ENCODE measurements at places on chromosomes 4 and X.

DNA sequence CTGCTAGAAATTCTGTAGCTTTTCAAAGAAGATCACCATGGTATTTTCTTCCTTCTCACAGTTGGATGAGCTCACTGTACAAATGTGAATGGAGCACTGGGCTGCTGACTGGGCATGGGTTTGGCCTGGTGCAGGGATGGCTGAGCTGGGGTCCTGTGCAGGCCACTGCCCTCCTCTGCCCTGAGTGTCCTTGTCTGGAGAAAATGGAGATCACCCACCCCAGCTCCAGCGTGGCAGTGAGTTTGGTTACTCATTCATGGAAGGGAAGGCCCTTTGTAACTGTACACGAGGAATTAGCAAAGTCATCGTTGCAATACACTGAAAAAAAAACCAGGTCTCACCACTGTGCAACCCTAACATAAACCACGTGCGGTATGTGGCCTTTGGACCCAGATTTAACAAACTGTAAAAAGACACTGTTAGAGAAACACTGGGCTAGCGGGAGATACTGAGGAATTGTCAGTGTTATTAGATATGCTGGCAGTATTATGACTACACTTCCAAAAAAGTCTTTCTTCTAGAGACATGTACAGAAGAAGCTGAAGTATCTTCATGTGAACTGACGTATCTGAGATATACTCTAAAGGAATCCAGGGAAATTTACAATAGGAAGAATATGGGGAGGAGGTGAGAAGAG is 16.1 kb upstream of the TBC1D14 start:
- DNase-seq, result peak; percentile 91

- DNase-seq, result no peak
These were observed 125.9 kb downstream of the CFAP299 start for GRCh38 chr4:80461412-80461811.

DNA sequence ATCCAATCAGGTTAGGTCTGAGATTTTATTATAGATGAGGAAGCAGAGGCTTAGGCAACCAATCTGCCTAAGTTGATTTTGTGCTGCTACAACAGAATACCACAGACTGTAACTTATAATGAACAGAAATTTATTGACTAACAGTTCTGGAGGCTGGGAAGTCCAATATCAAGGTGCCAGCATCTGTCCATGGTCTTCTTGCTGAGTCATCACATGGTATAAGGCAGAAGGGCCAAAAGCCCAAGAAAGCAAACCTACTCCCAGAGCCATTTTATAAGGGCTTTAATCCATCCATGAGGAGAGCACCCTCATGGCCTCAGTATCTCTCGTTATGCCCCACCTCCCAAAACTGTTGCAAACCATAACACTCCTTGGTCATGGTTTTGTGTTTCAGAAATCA is 55.8 kb downstream of the GPAT3 start:
- no peak for DNase-seq

DNA sequence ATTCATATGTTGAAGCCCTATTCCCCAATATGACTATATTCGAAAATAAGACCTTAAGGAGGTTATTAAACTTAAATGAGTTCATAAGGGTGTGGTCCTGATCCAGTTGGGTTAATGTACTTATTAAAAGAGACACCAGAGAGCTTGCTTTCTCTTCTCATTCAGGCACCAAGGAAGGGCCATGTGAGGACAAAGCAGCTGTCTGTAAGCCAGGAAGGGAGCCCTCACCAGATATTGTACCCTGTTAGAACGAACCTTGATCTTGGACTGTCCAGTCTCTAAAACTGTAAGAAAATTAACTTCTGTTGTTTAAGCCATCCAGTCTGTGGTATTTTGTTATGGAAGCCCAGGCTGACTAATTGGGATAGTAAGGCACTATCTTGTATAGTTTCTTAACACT is 9.1 kb upstream of the YTHDC1 start:
- DNase-seq, result no peak

DNA sequence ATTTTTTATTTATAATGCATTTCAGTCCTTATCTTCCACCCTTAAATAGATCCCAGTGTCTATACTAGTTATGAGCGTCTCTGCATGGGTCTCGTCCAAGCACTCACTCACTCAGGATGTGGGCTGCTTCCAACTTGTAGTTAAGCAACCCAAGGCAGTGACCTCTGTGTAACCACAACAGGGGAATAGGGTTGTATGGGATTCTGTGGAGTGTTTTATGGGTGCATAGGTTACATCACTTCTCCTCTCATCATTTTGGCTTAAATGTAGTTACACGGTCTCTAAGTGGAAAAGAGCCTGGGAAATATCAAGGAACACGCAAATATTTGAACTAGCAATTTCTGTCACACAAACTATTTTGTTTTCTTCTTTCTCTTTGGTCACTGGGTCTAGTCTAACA is 931.0 kb downstream of the STIM2 start:
- DNase-seq, result peak; percentile 57

GRCh38 chr4:90757534-90758060 is 630.4 kb downstream of the CCSER1 start:
- DNase-seq, result no peak

DNA sequence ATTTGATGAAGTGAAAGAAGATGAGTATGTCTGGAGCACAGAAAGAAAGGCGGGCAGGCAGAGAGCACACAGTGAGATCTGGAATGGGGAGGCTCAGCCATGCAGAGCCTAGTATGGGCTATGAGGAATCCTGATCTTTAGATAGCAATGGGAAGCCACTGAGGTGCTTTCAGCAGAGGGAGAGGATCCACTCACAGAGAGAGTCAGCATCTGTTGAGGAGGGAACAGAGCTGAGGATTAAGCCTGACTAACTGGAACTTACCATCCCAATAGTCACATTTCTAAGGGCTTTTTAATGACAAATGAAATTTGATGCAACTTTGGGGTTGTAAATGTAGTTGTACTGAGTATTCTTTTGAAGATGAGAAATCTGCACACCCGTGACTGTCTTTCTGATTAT is 20.6 kb upstream of the FGFBP2 start:
- DNase-seq, result no peak

- DNase-seq, result no peak
These were observed 33.8 kb upstream of the SPANXN1 start for GRCh38 chrX:145213504-145213903.

DNA sequence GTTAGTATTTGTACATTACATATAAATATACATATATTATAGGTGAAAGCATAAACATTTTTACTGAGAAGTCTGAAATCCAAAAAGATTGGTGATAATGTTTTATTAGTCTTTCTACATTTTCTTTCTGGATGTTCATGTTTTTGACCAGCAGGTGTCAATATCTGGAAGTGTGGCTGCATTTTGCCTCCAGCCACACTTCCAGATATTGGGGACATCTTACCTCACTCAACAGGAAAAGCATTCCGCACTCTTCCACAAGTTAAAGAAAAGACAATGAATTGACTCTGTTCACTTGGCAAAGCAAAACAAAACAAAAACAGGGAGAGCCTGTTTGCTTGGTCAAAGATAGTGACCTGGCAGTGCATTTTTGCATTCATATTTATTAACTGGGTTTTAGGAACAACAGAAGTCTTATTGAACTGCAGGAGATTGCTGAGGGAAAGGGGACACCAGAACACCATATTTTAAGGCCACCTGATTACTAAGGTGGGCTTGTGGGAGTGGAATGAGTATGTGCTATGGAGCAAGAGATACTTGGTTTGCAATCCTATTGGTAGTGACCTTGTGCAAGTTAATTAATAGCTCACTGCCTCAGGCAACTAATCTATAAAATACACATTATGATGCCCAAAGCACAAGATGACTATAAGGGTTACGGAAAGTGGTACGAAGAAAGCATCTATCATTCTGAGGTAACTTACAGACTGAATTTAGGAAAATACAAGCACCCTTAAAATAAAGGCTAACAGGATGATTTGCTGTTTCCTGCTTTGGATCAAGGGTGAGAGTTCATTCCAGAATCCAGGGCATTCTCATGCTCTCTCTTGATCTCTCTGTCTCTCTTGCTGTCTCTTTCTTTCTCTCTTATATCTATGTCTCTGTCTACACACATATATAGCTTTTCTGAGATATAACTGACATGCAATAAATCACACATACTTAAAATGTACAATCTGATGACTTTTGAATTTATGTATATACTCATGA is 389.9 kb upstream of the EMCN start:
- DNase-seq, result peak; percentile 12

DNA sequence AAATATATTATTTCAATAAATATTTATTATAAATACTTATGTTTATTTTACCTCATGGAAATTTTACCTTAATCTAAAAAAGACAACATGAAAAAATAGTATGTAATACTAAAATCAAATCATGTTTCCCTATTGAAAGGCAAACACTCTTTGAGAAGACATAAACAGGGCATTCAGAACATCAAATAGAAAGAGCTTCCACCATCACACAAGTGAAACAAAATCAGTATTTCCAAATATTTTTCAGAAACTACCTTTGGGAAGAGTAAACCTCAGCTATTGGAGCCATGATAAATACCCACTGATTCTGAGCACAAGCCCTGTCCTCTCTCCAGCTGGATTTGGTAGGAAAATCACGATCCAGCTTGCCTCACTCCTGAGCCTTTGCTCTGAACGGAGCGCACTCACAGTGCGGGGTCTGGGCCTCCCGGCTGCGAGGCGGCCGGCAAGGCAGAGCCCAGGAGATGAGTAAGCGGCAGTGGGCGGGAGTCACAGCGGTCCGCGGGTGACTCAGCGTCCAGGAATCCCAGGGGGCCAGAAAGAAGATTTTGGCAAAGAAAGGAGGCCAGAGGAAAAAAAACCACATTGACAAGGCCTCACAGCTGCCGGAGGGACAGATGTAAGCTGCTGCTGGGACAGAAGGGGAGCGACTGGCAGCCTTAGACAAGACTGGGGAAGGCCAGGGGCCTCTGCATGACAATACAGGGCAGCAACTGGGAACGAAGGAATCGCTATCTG is 14.7 kb upstream of the ANXA5 start:
- DNase-seq, result peak; percentile 96

DNA sequence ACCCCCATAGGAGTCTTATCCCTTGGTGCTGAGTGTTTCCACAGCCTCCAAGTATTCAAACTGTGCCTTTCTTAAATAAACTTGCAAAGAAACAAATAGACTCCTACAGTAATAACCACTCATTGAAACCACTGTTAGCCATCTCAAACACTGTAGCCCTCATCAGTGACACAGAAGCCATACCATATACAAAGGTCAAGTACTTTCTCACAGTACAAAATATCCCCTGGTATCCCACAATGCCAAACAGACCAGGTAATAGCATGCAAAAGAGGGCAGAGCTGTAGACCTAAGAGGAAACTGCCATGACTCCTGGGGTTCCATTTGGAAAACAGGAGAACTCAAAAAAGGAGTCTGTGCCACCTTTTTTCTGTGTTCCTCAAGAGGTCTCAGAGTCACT is 173.8 kb upstream of the PPP1R2C start:
- DNase-seq, result no peak

- DNase-seq, result no peak
These were observed 254.7 kb downstream of the FBXW7 start for GRCh38 chr4:152281211-152281610.

DNA sequence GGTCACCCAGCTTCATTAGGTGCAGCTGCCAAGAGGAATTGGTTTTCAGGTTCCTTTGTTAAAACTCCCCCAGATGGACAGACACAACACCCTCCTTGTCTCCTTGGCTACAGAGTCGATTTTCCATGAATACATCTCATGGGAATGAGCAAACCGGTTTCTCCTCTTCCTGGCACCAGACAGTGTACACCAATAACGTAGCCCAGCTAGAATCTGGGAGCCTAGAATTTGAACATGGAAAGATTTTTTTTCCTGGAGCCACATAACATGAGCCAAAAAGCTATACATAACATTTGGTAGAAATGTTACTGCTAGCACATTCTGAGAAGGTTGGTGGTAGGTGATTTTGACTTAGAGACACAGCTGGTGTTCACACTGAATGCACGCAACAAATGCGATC is 62.9 kb upstream of the SLC34A2 start:
- no peak for DNase-seq

- peak; percentile 12 for DNase-seq
These were observed 107.0 kb upstream of the HPGD start for GRCh38 chr4:174629265-174629664.

GRCh38 chr4:152806501-152807125 is 26.9 kb downstream of the ARFIP1 start:
- peak; percentile 28 for DNase-seq

DNA sequence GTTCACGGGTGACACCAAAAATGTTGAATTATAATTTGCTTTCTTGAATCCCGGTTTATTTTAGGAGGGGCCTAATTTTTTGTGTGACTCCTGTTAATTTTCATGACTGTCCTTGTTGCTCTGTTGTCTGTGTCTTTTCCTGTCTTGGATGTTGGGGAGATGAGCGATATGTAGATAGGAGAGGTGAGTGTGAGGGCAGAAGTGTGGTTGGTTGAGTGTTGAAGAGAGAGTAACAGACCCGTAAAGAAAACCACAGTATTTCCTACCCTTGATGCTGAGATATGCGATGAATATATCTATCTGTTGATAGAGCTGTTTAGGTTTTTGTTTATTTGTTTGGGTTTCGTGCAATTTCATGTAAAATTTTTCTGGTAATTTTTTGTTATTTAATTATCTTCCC is 70.5 kb downstream of the CPE start:
- no peak for DNase-seq

GRCh38 chrX:6681521-6682145 is 146.7 kb upstream of the VCX3A start:
- no peak for DNase-seq

- no peak for DNase-seq
These were observed 87.3 kb downstream of the CAMK2D start for GRCh38 chr4:113674251-113674650.

DNA sequence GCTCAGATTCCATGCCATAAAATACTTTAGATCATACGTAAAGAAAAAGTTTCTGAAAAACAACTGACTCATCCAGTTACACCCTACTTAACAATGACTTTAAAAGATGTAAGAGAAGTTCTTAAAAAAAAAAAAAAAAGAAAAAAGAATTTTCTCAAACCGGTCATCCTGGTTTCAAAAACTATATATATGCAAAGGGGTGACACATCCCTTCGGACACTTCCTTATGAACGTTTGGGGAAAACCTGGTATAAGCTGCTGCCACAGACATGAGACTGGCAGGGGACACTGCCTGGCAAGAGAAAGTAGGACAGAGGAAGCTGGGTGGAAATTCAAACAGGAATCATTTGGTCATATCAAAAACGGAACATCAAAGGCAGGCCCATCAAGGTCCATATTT is 81.2 kb upstream of the PRSS48 start:
- DNase-seq, result peak; percentile 43

DNA sequence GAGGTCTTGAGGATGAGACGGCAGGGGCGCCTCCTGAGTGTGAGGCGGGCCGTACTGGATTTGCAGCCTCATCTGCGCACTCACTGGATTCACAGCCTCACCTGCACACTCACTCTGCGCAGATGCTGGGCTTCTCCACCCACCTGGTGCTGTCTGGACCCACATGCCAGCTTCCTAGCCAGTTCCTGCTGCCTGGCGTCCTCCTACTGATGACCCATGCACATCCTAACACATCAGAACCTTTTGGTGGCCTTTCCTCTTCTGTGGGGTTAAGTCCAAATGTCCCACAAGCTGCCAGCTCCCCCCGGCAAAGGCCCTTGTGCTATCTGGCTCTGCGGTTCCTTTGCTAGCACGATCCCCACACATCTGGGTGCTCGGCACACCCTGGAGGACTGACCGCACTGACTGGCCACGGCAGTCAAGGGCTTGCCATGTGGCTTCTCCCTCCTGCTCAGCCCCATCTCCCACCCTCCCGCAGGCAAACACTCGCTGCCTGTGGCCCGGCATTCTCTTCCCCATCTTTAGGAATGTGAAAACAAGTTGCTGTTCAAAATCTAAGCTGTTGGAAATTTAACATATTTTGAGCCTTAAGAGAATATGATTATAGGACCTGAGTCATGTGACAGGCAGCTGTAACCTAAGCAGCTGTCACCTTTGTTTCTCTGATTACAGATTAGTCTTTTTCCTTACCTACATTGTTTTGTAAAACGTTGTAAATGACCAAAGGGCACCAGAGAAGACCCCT is 39.4 kb upstream of the AFAP1 start:
- DNase-seq, result no peak

Measured in mesenchymal stem cell (in vitro differentiated cells and primary cell).